Mesenteric fat pad (tissue), 1 donor: ENCODE measurements at places on chromosomes 1 and 21. TPM values are rescaled to one million over a fixed set of nuclear protein-coding genes. Genes with fewer than 3 reads are reported as not detected.
A peak's percentile ranks its signal among the peaks of the same experiment; 100 is the strongest.

DNA sequence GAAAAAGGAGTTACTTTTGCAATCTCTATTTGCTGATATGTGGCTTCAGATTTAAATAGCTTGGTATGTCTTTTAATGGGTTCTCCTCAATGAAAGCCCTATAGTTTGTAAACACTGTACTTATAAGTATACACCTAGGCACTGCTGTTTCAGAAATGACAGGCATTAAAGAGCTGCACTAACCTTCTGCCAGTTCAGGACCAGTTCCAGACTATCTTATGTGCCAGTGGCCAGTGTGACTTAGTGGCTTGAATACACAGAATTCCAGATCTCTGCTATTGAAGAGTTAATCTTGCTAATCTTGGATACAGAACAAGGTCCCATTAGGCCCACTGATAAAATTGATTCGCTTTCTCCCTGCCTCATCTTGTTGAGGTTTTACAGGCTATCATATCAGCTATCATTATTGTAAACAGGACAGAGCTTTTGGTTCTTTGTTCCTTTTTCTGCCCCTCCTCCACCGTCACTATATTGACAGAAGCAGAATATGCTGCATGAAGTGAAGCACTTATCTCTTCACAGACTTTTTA lies 337.5 kb downstream of the LRRIQ3 start:
- DNase-seq = no peak

DNA sequence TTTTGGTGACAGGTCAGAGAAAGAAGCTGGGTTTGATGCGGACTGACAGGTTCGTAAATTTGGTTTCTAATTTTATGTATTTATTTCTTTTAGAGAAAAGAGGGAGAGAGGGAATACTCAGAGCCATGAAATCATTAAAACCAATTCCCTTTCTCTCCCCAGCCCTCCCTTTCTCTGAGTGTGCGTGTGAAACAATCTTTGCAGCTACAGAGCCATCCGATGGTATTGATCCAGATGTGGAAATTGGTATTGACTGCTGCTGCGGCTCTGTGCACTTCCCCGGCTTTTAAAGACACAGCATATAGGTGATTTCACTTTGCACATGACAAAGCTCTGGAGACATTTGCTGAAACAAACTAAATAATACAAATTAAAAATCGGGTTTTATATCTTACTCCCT lies 42.4 kb upstream of the PBX1 start:
- DNase-seq = no peak

- DNase-seq = no peak
Observed at GRCh38 chr1:65821386-65821785, 28.7 kb downstream of the PDE4B start.

DNA sequence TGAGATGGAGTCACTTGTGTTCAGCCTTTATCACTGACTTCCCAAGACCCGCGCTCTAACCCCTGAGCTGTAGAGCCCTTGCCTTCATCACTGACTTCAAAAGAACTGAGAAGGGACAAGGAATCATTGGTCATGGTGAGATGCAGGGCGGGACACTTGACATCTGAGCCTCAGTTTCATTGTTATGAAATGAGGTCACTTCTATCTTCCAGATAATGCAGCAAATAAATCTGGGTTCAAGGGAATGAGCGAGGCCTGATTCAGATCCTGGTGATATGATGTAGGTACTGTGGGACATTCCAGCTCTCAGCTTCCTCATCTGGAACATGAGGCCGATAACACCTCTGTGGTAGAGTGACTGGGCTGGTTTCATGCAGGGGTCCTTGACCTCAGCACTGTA lies 13.8 kb downstream of the KAZN start:
- no peak for DNase-seq

- DNase-seq = no peak
Observed at GRCh38 chr1:20624709-20625108, 8.5 kb upstream of the PINK1 start.

DNA sequence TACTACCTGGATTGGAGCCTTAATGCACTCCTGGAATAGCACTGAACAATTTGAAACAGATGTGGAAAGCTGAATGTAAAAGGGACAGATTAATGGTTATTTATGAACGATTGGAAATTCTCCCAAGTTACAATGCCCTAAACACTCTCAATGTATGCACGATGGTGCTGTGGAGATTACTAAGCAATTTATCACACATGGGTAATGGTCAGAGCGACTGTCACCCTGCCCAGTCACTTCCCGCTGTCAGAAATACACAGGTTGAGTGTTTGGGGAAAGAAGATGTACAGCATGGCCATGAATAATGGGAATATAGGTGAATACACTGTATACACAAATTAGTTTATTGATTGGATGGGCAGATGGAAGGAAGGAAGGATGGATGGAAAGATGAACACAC lies 342.4 kb downstream of the VAV3 start:
- no peak for DNase-seq

- DNase-seq = no peak
Observed at GRCh38 chr1:159755451-159756007, 25.2 kb upstream of the DUSP23 start.

GRCh38 chr1:54498383-54499096 lies 49.5 kb upstream of the ACOT11 start:
- DNase-seq = no peak

GRCh38 chr1:210089855-210090254 lies 142.7 kb upstream of the SERTAD4 start:
- DNase-seq = no peak

GRCh38 chr21:18951271-18952038 lies 547.9 kb upstream of the TMPRSS15 start:
- no peak for DNase-seq

DNA sequence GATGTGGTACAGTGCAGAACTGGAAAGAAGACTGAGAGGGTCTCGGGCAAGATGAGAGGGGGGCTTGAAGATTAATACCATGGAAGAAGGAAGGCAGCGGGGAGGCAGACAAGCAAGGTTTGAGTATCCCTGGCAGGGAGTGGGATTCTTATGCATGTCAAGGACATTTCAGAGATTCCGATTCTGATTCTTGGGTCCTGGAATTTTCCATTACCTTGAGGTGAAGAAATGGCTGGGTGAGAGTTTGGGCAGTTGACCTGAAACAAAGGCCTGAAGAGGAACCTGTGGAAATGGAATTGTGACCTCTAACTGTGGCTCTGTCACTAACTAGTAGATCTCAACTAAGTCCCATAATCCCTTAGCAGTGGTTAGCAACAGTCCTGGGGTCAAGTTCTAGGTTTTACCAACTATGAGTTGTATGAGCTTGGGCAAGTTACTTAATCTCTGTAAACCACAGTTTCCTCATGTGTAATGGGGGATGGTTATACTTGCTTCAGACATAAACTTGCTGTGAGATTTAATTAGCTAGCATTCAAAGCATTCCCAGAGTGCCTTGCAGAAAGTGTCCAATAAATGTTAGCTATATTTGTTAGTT lies 8.6 kb upstream of the ACTN2 start:
- DNase-seq = no peak

GRCh38 chr1:26907071-26907917 lies 6.5 kb downstream of the NR0B2 start:
- no peak for DNase-seq

DNA sequence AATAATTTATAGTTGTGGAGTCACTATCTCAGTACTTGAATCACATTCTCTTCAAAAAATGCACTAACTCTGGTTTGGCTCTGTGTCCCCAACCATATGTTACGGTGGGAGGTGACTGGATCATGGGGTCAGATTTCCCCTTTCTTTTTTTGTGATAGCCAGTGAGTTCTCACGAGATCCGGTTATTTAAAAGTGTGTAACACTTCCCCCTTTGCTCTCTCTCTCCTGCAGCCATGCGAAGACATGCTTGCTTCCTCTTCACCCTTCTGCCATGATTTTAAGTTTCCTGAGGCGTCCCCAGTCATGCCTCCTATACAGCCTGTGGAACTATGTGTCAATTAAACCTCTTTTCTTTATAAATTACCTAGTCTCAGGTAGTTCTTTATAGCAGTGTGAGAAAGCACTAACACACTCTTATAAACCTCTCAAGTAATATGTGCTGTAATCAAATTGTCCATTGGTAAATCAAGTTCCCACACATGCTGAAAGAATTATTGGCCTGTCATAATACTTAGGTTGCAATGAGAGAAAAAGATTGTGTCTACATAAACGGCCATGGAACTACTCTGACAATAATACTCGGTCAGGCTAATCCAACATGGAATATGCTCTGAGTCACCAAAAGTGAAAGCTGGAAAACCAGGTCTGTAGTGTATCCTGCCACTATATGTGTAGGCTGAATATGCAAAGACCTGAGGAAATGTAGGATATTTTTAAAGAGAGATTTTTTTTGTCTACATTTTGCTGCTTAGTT lies 107.5 kb downstream of the SLC44A5 start:
- DNase-seq = no peak

DNA sequence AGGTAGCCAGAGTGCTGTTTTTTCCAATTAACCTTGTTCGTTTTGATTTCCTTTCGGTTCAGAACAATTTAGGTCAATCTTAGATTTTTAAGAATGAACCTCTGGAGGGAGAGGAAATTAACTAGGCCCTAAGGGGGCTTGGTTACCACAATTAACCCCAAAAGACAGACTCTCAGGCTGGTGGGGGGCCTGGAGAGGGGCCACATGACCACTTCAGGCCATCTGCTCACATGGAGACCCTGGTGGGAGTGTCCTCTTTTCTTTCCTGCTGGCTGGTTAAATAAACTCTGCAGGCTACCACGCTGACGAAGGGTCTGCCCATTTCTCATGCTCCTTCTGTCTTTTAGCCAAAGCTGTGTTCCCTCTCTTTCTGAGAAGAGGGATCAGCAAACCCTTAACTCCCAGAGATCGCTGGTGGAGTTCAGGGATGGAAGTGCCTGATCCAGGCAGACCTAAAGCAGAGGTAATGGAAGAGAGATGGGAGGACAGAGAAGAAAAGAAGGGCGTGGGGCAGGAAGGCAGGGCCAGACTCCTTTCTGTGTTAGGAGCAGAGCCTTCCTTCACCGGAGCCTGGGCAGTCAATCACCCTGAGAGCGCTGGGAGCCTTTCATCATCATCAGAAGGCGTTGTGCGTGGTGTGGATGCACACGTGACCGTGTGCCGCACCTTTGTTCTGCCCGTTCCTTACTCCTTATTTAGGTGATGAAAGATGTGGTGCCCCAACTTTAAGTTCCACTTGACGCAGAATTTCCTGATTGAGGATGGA lies 58.5 kb downstream of the KIF26B start:
- no peak for DNase-seq

DNA sequence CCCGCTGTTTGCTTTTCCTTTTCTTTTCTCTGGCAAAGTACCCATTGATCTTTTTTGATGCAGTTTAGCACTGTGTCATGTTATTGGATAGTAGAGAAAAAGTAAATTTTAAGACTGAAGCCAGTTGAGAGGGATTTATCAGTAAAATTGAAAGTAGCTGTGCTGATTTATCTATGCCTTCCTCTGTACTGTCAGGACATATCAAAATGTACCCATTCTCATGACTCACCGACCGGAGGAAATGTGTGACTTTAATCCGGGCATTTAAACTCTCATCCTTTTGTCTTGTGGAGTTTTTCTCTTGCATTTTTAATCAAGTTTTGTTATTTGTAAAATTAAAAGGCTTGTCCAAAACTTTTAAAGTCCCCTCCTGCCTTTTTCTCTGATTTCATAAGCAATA lies 276.6 kb upstream of the FMN2 start:
- DNase-seq = no peak

GRCh38 chr1:113129529-113130185 lies 56.7 kb downstream of the LRIG2 start:
- no peak for DNase-seq

DNA sequence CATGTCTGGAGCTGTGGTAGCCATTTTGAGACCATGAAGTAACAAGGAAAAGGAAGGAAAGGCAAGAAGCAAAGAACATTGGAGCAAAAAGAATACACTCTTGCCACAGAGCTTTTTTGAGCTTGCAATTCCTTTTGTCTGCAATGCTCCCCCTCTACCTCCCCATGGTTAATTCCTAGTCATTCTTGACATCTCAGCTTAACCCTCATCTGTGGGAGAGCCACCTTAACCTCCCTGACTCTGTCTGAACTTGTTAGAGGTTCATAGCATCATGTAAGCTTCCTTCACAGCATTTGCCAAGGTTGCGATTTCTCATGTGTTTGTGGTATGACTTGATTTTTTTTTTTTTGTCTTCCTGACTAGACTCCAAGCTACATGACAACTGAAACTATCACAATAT lies 564.1 kb upstream of the PLXNA2 start:
- DNase-seq = no peak

DNA sequence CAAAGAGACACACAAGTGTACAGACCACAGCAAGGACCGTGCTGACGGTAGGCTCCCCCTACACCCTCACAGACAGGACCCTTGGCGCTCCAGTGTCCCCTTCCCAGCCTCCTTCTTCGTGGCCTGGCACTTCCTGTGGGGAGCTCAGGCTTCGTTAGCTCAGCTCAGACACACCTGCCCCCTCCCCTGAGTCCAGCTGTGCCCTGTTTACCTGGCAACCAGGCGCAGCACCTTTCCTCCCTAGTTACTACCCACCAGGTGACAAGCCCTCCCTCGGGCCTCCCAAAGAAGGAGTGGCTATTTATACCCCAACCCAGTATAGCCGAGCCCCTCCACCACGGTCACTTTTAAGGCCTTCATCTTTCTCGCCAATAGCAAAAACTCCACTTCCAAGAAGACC lies 4.7 kb downstream of the CELF3 start:
- no peak for DNase-seq

DNA sequence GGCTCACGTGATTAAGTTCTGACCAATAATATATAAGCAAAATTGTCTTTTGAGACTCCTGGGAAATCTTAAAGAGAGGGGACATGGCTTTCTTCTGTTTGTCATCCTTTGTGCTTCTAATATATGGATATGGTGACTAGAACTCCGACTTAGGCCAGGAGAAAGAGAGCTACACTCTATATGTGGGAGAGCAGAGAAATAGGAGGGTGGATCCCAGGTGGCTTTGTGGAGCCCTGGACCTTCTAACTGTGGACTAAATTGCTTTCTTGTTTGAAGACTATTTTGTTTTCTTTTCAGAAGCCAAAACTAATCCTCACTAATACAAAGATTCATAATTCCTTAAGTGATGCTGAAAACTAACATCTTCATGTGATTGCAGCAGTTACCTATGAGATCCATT lies 75.0 kb downstream of the CENPF start:
- DNase-seq = no peak

- DNase-seq = peak; percentile 94
Observed at GRCh38 chr1:29124366-29125236, 898 bp upstream of the TMEM200B start.

- no peak for DNase-seq
Observed at GRCh38 chr1:228798035-228798434, 62.8 kb downstream of the RHOU start.

- no peak for DNase-seq
Observed at GRCh38 chr1:151976858-151977257, 16.8 kb downstream of the S100A10 start.

- DNase-seq = no peak
Observed at GRCh38 chr1:3471356-3472087, 17.1 kb downstream of the ARHGEF16 start.

The AJAP1 gene
- total RNA-seq = 0.55 TPM

The LCE1B gene
- not detected for total RNA-seq

The LCE2C gene
- not detected for total RNA-seq

The EFNA1 gene
- 17.8 TPM for total RNA-seq

The RNF223 gene
- total RNA-seq = not detected

The OLFML2B gene
- total RNA-seq = 29.5 TPM
